ENCODE measurements at places on chromosomes 7 and 10.

DNA sequence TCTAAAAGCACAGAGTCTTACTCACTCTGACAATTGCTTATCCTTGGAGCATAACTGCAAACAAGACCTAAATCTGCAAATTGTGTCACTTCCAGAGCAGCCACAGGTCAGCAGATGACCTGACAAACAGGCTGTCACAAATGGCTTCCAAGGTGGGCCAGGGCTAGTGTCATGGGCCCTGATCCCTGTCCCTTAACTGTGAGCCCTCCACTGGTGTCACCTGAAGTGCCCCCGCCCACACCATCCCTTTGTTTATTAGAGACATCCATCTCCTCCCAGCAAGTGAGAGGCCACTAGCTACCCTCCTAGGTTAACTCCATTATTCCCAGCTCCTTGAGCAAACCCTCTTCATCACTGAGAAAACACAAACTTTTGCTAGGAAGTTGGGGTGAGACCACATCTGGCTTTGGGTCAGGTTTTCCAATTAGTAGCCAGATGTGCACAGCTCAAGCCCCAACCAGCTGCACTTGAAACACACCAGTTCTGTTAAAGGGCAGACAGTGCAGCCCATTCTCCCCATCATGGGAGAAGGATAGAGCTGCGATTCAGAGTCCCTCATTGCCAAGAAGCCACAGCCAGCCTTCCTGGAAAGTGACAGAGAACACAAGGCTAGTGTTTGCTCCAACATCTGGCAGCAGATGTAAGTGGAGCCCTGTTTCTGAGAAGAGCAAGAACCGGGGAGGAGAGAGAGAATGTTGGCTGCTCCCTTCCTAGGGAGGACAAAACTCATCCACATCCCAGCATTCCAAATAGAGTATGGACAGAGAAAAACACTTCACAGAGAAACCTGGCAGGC lies 75.7 kb upstream of the NANOS1 start:
- no peak for DNase-seq

GRCh38 chr7:97094284-97094930 lies 23.1 kb upstream of the SDHAF3 start:
- no peak for DNase-seq

DNA sequence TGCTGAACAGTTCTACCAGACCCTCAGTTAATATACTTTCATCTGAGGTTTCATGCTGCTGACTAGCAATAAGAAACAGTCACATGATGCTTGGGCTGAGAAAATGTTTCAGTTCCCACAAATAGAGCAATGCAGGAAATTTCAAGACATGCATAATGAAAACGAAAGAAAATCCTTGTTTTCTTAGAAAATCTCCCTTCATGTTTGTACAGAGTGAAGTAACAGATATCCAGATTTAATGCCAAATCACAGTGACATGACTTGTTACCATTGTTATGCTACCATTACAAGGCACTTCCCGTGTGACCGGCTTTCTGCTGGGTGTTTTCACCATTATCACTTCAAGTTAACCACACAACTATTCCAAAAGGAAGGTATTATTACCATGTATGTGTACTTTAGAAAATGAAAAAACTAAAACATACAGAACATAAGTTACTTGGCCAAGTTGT lies 121.7 kb downstream of the DOCK4 start:
- DNase-seq: no peak

DNA sequence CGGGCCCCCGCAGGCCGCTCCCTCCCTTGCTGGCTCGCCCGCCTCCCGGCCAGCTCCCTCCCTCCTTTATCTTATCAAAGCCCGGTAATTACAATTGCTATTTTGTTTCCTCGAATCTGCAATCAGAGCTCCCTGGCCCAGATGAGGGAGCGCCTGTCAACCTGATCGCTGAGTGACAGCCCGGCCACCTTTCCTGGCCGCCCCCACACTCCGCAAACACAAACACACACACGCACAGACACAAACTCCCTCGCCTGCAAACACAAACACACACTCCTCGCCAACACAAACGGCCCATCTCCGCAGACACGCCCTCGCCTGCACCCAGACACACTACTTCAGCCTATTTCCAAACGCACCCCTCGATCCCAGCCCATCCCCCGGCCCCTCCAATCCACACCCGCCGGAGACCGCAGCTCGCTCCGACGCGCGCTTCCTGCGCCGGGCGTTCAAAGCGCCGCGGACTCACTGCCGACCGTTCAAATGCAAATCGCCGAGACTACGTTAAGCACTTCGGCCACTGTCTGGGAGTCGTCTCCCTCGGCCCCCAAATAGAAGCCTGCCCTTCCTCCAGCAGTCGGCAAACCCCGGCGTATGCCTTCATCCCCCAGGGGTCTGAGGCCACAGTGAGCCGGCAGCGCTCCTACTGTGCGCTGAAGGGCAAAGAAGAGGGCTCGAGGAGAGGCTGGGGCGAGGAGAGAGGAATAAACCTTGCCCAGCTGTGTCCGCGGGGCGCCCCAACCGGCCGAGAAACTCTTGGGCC lies 3.0 kb upstream of the FGF8 start:
- peak; percentile 69 for DNase-seq

DNA sequence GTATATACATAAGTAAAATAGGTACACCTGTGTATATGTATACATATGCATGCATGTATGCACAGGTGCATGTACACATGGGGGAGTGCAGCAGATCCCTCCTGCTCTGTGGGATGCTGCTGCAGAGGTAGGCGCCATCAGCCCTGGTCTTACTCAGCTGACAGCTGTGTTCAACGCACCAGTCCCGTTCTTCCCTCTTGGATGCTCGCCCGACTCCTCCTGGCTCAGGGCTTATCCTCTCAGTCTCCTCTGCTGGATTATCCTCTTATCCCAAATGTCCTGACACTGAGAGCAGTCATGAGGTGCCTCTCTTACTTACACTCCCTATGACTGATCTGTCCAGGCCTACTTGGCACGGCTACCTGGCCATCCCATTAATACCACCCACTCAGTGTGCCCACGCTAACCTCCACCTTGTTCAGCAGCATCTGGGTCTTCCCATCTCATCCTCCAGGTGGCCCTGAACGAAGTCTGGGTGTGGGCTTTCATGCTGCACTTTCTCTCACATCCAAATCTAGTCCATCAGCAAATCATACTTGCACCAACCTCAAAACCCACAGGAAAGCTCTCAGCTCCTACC lies 357.1 kb downstream of the TCERG1L start:
- peak; percentile 3 for DNase-seq

DNA sequence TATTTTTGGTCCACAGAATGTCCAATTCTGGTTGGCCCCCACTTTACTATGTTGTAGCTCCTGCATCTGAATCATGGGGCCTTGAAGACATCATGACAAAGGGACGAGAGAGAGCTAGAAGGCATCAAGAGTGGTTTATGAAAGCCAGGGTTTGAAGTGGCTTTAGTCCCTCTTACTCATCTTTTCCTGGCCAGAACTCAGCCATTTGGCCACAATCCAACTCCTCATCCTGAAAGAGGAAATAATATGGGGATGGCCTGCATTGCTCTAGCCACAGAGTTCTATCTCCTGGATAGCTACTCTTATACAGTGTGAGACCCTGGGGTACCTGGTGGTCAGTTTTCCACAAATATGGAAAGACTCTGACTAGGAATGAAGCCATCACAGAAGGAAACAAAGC lies 418.9 kb downstream of the XPNPEP1 start:
- no peak for DNase-seq

- DNase-seq: no peak
These were observed 24.0 kb upstream of the BMPER start for GRCh38 chr7:33881316-33881715.

DNA sequence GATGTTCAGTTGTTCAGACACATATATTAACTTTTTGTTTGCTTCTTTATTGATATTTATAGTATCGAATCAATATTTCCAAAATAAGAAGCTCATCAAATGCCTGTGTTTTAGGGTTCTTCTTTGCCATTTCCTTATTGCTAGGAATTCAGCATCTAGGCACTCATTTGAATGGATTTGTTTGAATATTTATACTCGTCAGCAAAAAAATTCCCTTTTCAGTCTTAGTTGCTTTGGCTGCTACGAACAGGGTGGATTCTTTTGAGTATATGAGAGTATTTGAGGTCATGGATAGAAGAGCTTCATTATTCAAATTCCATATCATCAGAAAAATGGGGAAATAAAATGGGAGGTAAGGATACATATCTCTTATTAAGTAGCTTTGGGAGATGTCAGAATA lies 706.9 kb downstream of the NRG3 start:
- no peak for DNase-seq

- DNase-seq: no peak
These were observed 2.0 kb downstream of the GARS1 start for GRCh38 chr7:30596721-30597120.

DNA sequence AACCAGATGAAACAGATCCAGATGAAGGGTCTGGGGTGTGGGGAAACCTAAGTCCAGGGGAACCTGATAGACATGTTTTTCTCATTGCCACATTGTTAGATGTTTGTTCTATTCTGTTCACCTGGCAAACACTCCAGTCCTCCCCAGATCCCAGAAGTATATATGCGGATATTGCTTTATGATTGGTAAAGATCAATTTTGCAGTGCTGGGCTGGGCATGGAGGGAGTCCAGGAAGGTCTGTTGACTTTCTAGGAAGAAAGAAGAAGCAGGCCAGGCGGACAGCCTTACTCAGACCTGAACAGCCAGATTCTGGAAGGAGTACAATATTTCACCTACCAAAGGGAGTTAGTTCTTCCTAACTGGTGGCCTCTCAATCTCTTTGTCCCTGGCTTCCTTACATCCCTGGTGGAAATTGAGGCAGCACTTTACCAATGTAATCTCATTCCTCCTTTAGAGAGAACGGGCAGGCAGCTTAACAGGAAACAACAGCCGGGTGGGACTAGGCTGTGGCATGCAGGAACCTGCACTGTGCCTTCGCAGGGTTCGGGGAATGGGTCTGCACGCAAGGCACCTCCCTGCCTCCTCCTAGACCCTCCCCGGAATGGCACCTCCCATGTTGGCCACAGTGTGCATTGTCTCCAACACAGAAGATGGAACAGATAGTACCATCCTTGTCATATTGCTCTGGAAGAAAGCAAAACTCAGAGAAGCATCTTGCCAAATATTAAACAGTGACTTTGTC lies 930 bp downstream of the GIMAP6 start:
- no peak for DNase-seq

DNA sequence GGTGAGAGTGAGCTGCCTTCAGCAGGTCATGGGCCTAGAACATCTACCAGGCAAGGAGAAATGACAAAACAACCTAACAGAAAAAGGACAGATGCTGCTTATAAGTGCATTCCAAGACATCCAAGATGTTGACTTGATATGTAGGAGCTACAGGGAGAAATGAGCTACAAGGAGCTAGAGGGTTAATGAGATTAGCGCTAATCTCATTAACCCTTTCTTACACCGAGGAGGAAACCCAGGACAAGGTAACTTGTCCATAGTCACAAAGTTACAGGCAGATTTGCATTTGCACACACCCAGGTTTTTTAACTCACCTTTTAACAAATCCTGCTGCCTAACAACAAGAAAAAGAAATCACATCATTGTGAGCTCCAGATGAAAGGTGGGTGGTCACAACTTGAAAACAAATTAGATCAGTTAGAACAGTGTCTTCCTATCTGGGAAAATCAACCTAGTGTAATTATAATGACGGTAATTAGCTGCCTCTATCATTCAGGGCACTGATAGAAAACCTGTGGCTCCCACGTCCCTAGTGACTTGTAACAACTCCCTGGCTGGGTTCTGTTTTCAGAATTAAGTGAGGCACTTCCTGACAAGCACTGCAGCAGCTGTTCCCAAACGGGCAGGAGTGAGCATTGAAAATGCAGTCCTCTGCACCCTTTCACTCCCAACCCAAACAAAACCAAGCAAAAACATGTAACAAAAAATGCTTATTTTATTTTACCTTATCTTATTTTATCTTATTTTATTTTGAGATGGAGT lies 5.7 kb downstream of the KIAA1549 start:
- peak; percentile 92 for DNase-seq

- no peak for DNase-seq
These were observed 262.4 kb downstream of the GRID1 start for GRCh38 chr10:86104156-86104555.

DNA sequence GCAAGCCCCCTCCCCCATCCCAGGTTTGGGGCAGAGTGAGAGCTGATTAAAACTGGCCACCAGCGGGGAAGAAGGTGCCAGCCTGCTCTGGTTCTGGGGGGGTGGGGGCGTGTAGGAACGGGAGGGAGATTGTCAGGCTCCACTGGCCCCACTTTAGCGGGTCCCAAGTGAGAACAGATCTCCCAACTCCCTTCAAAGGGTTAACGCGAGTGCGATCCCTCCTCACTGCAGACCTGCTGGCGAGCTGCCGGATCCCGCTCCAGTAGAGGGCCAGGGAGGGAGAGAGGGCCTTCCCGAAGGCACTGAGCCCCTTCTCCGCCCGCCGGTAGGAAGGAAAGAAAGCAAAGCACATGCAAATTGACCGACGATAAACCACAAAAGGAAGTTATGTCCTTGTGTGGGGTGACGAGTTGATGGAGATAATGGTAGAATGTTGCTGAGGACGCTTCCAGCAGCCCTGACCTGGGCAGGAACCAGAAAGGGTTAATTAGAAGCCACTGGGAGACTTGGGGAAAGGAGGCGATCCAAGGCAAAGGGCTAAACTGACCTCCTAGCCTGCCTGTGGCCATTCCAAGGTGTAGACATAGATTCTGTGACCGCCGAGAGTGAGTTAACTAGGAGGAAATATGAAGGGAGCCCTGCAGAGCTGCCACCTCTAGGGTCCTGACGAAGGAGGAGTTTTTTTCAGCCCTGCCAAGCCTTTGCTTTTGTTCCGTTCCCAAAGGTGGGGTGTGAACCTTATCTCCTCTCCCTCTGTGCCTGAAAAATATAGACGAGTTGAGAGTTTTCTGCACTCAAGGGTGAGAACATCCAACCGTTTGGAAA lies 1.5 kb downstream of the NRG3 start:
- DNase-seq: peak; percentile 38

DNA sequence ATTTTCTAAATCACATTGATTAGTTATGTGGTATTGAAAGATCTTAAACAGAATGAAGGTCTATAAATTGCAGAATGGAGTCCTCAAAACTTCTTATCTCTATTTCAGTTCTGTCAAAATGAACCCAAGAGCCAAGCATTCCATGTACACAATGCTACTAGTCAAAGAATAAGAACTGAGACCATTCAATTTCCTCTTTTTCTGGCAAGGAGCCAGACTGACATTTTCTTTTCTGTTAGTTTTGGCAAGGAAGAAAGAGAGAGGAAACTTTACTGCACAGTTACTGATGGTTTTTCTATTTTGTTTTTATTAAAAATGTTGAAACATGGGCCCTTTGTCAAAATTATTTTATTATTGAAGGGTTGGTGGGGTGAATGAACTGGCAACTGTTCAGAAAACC lies 181.8 kb upstream of the FERD3L start:
- no peak for DNase-seq

- DNase-seq: no peak
These were observed 367.8 kb downstream of the PPP1R3A start for GRCh38 chr7:113550966-113551365.

DNA sequence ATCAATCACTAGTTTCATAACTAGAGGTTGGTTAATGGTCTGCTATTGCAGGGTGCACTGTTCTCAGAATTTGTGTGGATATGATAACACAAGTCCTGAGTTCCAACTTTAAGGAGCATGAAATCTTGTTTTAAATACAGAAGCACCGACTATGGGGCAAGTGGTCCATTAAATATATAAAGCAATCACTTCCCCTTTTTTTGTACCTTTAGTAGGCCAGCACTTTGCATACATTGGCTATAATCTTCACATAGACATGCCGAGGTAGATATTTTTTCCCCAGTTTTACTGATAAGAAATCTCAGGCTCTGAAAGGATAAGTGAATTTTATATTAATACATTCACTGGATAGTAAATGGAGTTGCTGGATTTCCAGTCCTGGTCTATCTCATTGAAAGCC lies 286.3 kb downstream of the NRG3 start:
- DNase-seq: no peak

- DNase-seq: no peak
These were observed 486 bp upstream of the LHFPL3 start for GRCh38 chr7:104327938-104328295.

GRCh38 chr10:14244147-14244546 lies 86.6 kb downstream of the FRMD4A start:
- peak; percentile 2 for DNase-seq

Data from NCI-H2171 treated with DMSO at 0.1 percent for 48 hours (cell line).